ENCODE measurements at places on chromosomes 3 and 15.

DNA sequence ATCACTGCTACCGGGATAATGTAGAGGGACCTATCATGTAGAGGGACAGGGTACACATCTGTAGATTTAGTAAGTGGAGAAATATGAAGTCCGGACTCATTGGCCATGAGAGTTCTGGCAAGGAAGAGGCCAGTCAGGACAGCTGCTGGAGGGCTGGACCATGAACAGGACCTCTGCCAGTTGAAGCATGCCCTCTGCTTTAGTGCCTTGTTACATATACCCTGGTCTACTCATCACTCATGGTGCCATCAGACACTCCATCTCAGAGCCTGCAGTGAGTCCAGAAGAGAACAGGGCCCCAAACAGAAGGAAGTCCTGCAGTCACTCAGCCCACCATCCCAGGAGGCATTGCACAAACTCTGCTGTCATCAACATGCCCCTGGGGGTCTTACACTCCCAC lies 54.7 kb upstream of the CA12 start:
- DNase-seq, result no peak

DNA sequence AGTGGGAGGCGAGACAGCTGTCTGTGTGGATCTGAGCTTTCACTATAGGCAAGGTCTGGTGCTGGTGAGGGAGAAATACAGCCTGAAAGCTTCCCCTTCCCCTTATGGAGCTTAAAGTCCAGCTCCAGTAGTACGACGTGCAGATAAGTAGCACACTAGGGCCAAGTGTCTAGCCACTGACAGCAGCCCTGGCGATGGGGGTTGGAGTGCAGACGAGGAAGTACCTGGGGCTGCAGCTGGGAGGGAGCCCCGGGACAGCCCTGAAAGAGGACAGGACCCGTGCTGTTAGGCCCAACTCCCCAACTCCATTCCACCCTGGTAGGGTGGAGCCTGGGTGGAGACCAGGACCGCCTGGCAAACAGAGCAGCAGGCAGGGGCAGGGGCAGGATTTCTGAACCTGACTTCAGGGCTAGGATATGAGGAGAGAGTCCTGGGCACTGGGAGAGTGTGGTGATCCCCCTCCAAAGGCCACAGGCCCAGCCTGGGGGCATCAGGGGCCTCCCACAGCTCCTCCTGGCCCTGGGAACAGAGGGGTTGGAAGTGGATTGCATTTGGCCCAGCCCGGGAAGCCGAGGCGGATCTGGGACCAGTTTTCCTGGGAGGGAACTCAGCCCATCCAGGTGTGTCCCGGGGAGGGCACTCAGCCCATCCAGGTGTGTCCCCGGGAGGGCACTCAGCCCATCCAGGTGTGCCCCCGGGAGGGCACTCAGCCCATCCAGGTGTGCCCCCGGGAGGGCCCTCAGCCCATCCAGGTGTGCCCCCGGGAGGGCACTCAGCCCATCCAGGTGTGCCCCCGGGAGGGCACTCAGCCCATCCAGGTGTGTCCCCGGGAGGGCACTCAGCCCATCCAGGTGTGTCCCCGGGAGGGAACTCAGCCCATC lies 42.8 kb downstream of the BDH1 start:
- DNase-seq, result no peak

DNA sequence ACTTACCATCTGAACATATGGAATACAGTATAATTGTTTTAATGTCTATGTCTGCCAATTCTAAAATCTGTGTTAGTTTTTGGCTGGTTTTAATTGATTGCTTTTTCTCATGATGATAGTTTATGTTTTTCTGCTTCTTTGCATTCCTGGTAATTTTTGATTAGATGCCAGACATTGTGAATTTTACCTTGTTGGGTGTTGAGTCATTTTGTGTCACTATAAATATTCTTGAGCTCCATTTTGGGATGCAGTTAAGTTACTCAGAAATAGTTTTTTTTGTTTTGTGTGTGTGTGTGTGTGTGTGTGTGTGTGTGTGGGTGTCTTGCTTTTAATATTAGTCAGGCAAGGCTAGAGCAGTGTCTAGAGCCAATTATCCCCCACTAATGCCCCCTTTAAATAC lies 818.8 kb upstream of the NR2F2 start:
- no peak for DNase-seq

DNA sequence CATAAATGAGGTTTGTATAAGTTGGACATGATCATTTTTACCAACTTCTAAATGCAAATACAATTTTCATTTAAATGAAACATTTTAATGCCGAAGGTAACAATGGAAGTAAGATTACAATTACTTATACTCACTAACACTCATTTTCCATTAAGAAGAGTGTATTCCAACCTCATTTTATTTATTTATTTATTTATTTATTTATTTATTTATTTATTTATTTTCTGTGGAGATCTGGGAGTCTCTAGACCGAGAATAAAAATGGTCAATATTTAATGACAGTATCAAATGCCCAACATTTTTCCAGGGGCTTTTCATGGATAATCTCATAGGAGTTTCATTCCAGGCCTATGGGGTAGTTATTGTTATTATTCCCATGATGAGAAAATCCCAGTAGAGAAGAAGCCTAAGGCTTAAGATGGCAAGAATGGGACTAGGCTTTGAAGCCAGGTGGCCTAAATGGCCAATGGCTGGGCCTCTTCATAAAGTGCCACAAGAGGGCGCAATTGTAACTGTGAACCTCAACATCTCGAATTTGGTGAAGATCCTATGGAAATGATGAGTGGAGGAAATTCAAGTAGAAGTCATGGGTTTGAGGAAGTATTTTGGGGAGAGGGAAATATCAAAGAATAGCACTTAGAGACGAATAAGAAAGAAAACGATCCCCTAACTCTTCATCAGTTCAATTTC lies 21.3 kb downstream of the VGLL3 start:
- DNase-seq, result no peak
